ENCODE measurements at places on chromosomes 7 and 10.

DNA sequence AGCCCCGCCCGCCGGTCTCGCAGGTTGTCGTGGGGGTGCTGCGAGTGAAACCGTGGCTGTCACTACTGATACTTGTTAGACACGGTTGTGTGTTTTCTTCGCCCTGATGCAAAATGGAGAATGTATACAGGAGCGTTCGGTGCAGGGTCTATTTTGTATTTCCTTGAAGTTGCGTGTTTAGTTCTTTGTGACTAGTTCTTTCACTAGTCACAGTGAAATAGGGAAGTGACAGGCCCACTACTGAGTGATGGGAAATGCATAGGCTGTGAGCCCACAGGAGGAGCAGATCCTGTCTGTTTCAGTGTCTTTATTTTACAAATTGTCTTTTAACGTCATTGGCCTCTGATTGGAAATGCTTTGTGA lies 675 bp downstream of the ABRAXAS2 start:
- no peak for DNase-seq

DNA sequence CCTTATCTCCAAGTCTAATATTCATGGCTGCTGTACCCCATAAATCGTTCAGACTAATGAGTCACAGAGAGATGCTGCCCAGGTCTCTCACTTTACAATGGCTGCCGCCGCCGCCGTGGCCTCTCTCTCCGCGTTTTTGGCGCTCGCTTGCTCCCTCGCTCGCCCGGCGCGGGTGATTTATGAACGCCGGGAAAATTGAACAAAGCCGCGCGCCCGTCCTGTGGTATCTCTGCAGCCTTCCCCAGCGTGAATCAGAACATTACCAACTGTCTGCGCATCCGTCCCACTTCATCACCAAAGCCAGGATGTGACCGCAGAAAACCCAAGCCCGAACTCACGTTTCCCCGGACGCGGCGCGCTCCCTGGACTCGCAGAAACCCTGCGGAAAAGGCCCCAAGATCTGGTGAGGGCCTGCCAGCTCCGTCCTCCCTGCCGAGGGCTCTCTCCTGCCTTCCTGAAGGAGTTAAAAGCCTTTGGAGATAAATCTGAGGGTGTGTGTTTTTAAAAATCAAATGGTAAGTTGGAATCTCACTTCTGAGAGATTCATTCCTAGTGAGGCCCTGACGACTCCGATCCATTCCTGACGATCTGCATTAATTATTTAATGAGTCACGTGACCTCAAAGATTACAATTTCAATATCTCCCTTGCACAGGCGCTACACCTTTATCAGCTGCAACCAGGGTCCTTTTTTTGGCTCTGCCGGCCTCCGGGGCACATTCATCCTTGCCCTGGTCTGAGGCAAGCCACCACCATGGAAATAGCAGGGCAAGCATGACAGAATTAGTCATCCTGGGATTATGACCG lies 6.3 kb downstream of the HOXA4 start:
- DNase-seq = peak; percentile 8

GRCh38 chr7:69374044-69374425 lies 224.2 kb upstream of the AUTS2 start:
- no peak for DNase-seq

DNA sequence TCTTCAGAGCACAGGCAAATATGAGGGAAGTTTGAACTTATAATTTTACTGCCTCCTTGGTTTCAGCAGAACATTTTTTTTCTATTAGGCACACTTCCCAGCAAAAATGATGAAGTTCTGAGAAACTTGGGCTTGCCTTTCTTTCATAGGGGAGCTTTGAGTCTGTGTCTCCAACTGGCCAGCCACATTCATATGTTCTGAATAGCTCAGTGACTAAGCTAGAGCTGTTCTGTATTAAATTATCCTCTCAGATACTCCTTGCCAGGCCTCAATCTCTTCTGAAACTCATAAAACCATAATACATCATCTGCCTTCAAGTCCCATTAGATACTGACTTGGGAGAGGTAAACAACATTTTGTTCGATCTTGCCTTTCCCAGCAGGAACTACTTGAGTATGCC lies 476.5 kb downstream of the GPAM start:
- DNase-seq = no peak

- no peak for DNase-seq
These were observed 57.7 kb downstream of the DNAJB6 start for GRCh38 chr7:157394246-157395191.

- no peak for DNase-seq
These were observed 94.2 kb downstream of the NRP1 start for GRCh38 chr10:33240258-33240657.

DNA sequence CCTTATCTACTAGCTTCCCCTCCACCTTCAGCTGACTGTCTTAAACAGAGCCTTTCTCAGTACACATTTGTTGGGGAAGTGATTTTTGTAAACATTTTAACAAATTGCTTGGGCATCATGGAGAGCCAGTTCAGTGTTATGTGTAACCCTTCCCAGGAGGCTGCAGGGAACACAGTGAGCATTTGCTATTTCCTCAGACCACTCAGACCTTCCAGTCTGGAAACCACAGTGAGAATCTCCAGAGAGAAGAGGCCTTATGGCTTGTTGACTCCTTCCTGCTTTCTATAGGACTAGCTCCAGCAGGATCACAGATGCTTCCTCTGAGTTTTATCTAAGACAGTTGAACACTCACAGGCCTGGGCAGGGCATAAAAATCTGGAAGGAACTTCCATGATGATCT lies 409.8 kb upstream of the NPVF start:
- DNase-seq = no peak

DNA sequence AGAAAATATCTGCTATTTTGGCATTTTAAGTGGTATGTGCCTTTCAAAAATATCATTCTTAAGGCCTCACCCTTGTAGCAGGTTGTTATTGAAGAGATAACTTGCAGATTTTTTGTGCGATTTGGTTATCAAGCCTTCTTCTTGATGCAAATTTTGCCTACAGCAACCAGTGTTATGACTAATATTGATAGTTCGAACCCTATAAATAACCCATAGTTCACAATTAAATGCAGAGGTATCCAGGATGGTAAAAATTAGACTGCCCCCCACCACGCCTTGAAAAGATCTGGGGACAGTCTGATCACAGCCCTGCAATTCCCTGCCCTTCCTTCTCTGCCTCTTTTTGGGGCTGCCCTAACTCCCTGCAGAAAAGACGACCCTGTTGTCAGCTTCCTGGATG lies 28.4 kb upstream of the RAPGEF5 start:
- DNase-seq = no peak

- DNase-seq = peak; percentile 44
These were observed 62.1 kb downstream of the TCERG1L start for GRCh38 chr10:131249238-131249954.

DNA sequence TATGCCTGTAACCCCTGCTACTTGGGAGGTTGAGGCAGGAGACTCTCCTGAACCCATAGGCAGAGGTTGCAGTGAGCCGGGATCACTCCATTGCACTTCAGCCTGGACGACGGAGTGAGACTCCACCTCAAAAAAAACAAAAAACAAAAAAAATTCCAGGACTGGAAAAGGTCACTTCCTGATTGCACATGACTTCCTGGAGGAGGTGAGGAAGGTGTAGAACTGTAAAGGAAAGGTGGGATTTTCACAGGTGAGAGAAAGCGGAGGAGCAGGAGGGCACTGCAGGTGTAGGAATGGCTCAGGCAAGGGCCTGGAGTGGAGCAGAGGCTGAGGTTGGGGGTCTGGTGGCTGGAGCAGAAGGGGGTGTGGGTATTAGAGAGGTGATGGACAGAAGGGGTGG lies 3.2 kb upstream of the MUC3A start:
- DNase-seq = no peak

DNA sequence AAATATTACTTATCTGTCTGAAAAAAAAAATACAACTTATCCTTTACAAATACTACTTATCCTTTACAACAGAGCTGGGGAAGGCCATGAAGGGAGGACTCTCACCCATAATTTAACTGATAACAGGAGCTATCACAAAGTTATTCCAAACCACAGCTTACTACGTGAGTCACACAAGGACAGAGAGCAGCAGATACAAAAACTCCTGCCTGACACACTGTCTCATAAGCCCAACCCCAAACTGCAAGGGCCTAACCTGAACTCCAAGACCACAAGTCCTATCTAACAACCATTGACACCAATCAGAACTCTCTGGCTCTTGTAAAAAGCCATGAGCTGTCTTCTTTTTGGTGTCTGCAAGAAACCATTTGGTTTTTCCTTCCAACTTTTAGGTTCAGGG lies 28.5 kb upstream of the CXCL12 start:
- no peak for DNase-seq

GRCh38 chr10:77679217-77679616 lies 41.6 kb upstream of the KCNMA1 start:
- DNase-seq = no peak

- peak; percentile 49 for DNase-seq
These were observed 191.0 kb downstream of the LSM5 start for GRCh38 chr7:32299133-32299702.

- DNase-seq = peak; percentile 58
These were observed 872.4 kb downstream of the LRMDA start for GRCh38 chr10:76303682-76304316.

GRCh38 chr7:130897515-130898419 lies 163.8 kb upstream of the KLF14 start:
- DNase-seq = no peak

DNA sequence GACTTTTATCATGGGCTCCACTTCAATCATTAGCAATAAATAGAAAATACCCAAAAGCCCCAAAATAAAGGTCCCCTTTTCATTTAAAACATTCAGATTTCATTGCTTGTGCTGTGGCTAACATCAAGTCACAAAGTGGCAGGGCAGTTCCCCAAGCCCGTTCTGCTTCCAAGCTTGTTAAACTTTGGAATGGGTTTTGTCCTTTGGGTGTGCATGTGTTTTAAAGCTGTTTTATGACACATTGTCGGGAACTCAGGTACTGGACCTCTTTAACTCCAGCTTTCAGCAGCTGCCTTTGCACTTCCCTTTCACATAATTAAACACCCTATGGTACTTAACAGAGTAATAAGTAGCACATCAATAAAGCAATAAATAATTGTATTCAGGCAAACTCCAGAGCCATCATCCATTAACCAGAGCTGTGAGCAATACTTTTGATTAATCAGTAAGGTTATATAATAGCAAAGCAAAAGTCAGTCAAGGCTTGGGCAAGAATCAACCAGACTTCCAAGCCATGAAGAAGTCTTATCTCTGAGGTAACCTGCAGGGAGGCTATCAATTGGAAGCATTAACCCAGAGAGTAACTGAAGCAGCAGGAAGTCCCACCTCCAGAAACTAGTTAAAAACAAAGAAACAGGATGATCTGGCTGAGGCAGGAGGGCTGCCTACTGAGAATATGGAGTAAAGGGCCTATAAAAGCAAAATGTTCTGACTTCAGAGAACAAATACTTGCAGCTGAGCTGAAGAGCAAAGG lies 56.1 kb upstream of the ARID5B start:
- no peak for DNase-seq

- DNase-seq = no peak
These were observed 39.8 kb upstream of the CDK13 start for GRCh38 chr7:39910108-39910869.

GRCh38 chr10:59276133-59276532 lies 86.2 kb downstream of the FAM13C start:
- DNase-seq = no peak

- no peak for DNase-seq
These were observed 5.0 kb upstream of the TNRC18 start for GRCh38 chr7:5428478-5429252.

- peak; percentile 82 for DNase-seq
These were observed 72.8 kb upstream of the ZNF722 start for GRCh38 chr7:63925626-63926460.

- no peak for DNase-seq
These were observed 855.1 kb downstream of the LRMDA start for GRCh38 chr10:76286536-76286935.

GRCh38 chr10:103736044-103736443 lies 119.3 kb downstream of the SH3PXD2A start:
- DNase-seq = no peak

- no peak for DNase-seq
These were observed 287.6 kb downstream of the LRMDA start for GRCh38 chr10:75718991-75719390.

GRCh38 chr10:108597031-108597430 lies 1326.3 kb downstream of the XPNPEP1 start:
- no peak for DNase-seq

GRCh38 chr7:116198748-116199410 lies 11.5 kb upstream of the TES start:
- no peak for DNase-seq

DNA sequence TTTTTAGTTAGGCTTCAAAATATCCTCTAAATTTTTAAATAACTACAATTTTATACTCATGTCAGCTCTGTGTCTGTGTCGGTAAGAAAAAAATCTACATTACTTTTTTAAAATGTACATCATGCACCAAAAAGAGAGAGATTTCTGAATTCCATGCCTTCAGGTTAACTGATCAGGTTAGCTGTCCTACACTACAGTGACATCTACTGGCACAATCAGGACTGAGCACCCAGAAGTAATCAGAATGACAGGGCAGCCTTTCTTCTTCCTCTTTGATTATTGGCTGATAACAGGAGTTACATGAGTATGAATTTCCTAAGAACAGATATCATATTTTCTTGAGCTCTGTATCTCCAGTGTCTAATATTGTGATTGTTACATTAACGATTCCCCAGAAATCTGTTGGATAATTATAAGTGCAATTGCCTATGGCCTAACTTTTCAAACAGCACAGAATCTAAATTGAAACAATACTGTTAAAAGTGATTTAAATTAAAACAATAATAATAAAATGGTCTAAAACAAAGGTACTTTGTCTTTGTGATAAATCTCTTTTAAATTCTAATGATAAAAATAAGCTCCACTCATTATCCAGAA lies 41.8 kb upstream of the HYCC1 start:
- DNase-seq = no peak

- DNase-seq = peak; percentile 1
These were observed 250.4 kb upstream of the TCERG1L start for GRCh38 chr10:131561897-131562296.

GRCh38 chr10:32909456-32909855 lies 48.6 kb downstream of the ITGB1 start:
- DNase-seq = no peak

DNA sequence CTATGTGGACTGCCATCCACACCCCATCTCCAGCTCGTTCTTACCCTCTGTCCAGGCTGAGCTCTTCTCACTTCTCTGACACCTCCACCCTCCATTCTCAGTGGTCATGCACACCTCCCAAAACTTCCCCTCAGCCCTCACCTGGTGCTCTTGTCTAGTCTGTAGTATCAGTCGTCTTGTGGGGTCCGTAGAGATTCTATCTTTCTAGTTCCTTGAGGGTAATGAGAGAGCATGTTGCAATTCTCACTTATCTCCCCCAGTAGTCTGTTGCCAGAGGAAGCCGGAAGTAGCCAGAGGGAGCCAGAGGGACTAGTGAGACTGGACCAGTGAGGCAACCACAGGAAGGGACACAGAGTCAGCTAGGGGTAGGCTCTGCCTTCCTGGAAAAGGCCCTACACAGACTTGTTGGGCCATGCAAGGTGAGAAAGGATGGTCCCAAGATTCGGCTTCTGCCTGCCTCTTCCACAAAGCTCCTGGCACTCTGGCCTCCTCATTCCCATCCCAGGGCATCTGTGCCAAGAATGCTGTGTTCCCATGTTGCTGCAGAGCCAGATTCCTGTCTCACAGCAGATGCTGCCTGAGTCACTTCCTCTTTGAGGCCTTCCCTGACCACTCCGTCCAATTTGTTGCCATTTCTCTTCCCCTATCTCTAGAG lies 50.6 kb upstream of the DUSP5 start:
- no peak for DNase-seq
